Activated T-cell treated with anti-CD3 and anti-CD28 coated beads, Interleukin-2, amount 50 U/mL, for 72 hours (primary cell): ENCODE measurements at places on chromosomes 5 and 9.
A peak's percentile ranks its signal among the peaks of the same experiment; 100 is the strongest.

DNA sequence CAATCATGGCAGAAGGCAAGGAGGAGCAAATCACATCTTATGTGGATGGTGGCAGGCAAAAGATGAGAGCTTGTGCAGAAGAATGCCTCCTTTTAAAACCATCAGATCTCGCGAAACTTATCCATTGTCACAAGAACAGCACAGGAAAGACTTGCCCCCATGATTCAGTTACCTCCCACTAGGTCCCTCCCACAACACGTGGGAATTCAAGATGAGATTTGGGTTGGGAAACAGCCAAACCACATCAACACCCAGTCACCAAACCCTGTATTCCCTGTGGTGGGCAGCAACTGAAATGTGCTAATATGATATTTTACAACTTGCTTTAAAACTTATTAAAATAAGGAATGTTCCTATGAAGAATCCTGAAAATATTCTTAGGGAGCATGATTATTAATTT lies 54.2 kb downstream of the RASGRF2 start:
- no peak for DNase-seq

- no peak for DNase-seq
Observed at GRCh38 chr9:122029898-122030297, 63.2 kb downstream of the TTLL11 start.

DNA sequence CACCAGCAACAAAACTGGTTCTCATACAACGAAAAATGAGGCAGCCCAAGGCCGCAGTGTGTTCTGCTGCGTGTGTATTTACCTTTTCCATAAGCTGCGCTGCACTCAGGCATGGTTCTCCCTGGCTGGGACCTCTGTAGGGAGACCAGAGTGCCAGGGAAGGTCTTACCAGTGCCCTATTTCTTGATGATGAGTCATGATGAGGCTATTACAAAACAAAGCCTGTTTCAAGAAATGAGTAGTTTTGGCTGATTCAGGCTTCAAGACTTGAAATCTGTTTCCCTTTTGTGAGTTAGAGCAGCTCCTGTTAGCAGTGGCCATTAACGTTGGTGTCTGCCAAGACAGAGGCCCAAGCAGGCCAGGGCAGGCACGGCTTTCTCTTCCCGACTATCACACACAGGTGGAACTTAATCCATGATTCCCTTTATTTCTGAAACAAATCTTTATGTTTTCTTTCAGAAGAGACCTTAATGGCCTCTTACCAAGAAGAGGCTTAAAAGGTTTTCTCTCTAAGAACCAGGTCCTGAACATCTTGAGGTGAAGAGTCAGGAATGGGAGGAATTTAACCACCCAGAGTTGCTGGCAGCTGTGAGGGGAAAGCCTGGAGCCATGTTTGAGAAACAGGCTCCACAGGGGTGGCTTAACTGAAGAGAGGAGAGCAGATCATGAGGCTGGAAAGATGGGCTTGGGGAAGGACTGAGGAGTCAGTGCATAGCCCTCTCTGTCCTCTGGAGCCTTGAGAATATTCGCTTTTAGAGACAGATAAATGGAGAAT lies 41.4 kb upstream of the TIFAB start:
- DNase-seq, result no peak

DNA sequence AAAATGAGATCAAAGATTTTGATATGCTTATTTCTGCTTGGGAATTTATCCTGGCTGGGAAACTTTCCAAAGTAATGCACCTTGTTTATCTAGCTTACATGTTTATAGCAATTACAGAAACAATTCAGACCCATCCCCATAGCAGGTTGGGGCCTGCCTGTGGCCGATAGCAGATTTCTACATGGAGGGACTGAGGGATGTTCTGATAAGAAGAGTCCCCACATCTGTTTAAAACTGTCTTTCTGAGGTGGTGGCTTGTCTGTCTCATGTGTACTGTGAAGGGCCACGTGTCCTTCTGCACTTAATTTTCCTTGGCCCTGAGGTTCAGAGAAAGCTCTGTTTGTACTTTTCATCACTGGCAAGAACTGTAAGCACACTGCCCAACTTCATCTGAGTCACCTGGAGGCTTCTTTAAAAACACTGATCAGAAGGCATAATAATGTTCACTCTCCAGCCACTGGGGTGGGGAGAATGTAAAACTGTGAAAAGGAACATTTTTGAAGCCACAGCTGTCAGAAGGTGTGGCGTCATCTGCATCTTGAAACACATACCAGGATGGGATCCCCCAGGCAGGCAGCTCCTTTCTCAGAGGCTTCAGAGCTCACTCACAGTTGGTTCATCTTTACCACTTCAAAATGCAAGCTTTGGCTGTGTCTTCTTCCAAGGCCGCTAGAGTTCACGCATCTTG lies 80.3 kb downstream of the MAP1B start:
- DNase-seq, result peak; percentile 8

GRCh38 chr9:87725900-87726709 lies at the start of gene CTSL:
CTSL (plus strand) TSS chr9:87726119; CDS start chr9:87727604, 1,485 bp downstream.
- peak; percentile 52 for DNase-seq
